Cerebellum (tissue), 4 donors: ENCODE measurements at places on chromosomes 13 and 19.

- no peak for DNase-seq
Observed at GRCh38 chr19:57850553-57851017, 926 bp downstream of the ZNF587 start.

DNA sequence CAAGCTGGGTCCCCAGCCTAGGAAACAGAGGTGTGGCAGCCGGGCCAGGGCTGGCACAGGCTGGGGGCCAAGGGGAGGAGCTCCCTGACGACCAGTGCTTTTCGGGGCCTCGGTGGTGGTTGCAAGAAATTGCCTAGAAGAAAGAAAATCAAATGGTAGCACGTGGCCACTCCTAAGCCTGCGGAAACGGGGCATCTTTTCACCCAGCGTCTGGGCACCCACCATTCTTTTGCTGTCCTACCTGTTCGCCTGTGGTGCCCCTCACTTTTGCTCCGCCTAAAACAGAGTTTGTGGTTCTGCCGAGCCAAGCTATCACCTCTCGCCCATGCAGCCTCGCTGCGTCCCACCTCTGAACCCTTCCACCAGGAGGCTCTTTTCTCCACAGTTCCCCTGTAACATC lies 7.1 kb upstream of the KRTDAP start:
- no peak for DNase-seq

- DNase-seq = peak; percentile 84
Observed at GRCh38 chr13:30112602-30113435, 194.5 kb downstream of the KATNAL1 start.

DNA sequence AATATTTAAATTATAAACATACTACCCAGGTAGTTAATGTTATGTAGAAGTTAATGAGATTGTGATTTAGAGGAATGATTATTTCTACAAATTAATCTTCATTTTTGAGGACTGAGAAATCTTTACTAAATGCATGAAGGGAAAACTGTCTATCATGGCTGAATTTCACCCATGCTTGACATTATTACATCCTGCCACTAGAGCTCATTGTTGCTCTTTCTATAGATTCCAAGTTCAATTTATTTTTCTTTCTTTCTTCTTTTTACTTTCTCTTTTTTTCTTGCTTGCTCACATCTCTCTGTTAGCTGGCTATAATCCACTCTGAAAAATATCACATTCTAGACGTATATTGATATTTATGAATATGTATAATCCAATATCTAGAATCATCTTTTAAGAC lies 505.0 kb upstream of the KLHL1 start:
- DNase-seq = no peak

DNA sequence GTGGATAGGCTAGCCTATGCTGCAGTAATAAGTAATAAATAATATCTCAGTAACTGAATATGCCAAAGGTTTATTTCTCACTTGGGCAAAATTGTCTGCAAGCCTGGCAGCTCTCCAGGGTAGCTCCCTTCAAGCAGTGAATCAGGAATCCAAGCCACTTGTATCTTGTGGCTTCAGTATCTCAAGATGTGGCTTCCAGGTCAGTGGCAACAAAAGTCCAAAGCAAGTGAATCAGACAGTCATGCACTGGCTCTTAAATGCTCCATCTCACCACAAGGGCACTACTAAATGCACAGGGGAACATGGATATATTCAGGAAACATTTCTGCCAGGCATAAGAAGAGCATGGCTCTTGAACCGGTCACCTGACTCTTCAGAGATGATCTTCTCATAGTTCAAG lies 126.3 kb downstream of the KCTD12 start:
- no peak for DNase-seq

GRCh38 chr13:32107474-32107873 lies 75.9 kb downstream of the FRY start:
- no peak for DNase-seq

- DNase-seq = no peak
Observed at GRCh38 chr13:106859533-106859904, 291.6 kb upstream of the ARGLU1 start.

DNA sequence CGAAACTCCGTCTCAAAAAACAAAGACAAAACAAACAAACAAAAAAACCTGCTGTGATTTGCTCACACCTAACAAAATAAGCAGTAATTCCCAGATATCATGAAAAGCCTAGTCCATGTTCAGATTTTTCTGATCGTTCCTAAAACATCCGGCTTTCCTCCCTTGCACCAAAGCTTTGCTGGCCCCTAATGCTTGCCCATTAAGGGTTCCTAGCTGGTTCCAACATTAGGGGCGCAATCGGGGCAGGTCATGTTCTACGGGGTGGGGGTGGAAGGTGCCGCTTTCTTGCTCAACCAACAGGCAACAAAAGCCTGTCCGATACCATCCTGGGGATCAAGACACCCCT lies 25.5 kb upstream of the FXYD3 start:
- DNase-seq = no peak

DNA sequence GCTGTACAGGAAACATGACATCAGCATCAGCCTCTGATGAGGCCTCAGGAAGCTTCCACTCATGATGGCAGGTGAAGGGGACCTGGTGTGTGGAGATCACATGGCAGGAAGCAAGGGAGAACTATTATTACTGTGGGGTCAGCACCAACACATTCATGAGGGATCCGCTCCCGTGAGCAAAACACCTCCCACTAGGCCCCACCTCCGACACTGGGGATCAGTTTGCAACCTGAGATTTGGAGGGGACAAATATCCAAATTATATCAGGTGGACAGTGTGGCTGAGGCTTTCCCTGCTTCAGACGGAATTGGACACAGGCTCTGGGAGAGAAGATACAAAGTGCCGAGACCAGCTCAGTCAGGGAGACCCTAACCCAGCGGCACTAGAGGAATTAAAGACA lies 5.7 kb upstream of the ZNF792 start:
- no peak for DNase-seq

DNA sequence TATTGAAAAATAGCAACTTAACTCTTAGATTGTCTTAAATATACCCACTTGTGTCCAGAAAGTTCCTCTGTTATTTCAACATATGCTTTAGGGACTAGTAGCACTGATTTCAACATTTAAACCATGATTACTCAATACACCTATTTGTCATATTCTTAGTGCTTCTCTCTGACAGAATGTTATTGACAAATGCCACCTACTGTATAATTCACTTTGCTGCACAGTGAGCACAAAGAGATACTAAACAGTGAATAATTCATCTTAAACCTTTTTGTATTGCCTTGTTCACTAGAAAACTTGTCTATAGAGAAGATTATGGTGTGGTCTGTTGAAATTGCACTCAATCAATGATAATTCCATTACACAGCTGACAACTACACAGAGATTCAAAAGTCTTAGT lies 692.6 kb downstream of the PCDH17 start:
- DNase-seq = no peak

DNA sequence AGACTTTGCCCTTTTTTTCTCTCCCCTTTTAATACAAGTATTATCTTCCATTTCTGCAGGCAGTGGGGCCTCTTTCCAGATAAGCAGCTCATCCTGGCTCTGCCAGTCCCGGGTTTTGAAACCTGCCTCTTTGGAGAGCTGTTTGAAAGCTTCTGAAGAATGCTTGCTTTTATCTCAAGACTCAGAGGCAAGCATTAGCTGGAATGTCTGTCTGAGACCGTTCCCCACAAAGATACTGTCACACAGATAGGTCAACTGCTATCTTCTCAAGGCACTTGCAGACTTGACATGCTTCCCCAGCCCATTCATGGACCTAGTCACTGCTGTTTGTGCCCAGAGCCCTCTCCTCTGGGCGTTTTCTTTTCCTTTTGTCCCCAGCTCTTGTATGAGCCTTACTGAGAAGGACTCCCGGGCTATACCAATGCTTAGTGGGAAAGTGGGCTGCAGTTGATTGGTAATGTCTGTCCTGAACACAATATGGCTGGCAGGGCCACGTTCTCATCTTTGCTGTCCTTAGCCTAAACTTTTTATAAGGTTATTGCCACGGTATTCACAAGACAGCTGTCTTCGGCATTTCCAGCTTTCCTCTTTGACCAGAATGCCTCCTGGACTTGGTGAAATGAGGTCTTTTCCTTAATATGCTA lies 13.4 kb downstream of the SERP2 start:
- DNase-seq = no peak

DNA sequence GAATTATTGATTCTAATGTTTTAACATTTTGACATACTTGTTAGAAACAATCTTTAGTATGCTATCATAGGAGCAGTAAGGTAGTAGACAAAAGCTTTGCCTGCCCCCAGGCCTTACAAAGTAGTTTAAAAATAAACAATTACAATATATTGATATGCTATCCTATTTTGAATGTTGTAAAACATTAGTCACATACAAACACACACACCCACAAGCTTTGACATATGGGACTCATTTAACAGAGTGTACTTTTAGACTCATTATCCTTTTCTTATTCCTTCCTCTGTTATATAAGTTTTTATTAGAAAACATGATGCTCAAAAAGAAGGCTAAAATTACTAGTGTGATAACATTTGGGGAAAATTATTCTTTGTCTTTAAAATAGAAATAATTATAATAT lies 33.5 kb downstream of the UCHL3 start:
- DNase-seq = no peak

GRCh38 chr19:1210227-1210538 lies 4.6 kb downstream of the STK11 start:
- DNase-seq = peak; percentile 56

DNA sequence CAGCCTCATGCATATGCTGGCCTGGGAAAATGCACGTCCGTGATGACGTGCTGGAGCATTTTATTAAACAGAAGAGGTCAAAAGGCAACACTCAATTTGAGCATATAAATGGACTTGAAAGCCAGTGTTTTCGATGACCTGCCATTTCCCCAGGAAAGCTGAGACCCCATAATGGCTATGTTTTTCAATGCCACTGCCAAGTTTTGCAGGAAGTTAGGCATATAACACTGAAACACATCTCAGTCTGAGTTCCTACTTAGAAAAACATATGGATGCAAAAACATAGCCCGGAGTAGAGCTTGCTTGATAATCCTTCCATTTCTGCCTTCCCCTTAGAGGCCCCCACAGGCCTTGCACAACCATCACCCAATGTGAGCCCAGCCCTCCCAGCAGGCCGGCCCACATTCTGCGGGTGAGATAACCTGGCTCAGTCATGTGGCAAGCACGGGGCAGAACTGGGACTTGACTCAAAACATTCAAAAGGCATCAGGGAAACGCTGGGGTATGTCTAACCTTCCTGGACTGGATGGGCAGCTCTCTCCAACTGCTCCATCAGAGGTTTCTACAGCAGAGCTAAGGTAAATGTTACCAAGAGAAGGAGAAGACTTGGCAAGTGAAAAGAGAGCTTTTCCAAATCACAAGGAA lies 24.9 kb downstream of the EPS15L1 start:
- DNase-seq = no peak

GRCh38 chr13:102770435-102770834 lies 3.2 kb downstream of the TEX30 start:
- no peak for DNase-seq

GRCh38 chr13:111120422-111120821 lies 5.3 kb downstream of the ARHGEF7 start:
- DNase-seq = no peak

GRCh38 chr19:33684538-33685232 lies 62.9 kb downstream of the CHST8 start:
- DNase-seq = no peak

- DNase-seq = peak; percentile 36
Observed at GRCh38 chr19:9586764-9587163, 2.5 kb upstream of the ZNF121 start.

DNA sequence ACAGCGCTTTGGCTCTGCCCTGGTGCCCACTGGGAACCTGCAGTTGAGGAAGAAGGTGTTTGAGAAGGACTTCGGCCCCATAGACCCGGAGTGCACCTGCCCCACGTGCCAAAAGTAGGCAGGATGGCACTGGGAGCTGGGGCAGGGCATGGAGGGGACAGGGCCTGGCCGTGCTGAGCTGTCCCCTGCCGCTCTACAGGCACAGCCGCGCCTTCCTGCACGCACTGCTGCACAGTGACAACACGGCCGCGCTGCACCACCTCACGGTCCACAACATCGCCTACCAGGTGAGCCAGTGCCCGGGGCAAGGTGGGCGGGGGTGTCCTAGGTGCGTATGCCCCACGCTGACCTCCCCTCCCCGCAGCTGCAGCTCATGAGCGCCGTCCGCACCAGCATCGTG lies 5.1 kb upstream of the DNM2 start:
- DNase-seq = no peak

GRCh38 chr13:92900446-92900845 lies 326.2 kb upstream of the GPC6 start:
- DNase-seq = no peak

DNA sequence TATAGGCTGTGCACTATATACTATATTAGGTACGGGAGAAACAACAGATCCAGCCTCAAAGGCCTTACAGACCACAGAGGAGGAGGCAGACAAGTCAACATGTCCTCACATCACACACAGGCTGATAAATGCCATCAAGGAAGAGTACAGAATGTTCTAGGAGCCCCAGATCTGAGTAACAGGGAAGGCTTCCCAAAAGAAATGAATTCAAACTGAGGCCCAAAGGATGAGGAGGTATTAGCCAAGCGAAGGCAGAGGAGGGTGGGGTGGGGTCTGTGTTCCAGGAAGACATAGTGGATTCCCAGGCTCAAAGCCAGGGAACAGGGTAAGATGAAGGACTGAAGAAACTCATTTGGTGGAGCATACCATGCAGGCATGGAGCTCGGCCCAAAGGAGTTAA lies 55.1 kb downstream of the RXFP2 start:
- no peak for DNase-seq

DNA sequence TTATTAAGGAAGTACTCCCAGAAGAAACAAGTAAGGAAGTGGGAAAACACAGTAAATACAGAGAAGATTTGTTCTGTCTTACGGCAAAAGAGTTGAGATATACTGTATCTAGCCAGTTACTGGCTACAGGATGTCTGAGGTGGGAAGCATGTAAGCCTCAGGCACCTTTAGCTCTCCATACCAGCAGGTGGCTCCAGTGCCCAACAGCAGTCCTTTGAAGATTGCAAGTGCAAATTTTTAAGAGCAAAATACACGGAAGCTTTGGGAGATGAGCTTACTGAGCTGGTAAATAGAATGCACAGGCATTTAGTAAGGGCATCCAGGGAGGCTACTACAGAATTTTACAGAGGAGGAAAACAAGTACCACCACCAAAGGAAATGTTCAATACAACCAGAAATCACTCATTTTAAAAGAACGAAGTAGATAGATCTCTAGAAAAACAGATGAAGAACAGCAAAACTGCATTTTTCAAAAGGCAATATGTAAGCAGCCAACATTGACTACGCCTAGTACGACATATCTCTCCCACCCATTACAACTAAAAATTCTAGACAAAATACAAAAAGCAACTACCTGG lies 57.9 kb upstream of the VSTM2B start:
- no peak for DNase-seq

DNA sequence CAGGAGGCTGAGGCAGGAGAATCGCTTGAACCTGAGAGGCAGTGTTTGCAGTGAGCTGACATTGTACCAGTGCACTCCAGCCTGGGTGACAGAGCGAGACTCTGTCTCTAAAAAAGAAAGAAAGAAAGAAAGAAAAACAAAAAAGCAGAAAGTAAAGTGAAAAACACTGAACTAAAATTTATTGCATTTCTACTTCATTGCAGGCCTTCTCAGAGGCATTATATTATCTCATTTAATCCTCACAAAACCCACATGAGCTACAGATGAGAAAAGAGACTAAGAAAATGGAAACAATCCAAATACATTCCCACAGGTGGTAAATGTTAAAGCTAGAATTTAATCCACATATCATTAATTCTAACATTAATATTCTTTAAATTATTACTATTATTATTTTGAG lies 147.2 kb upstream of the FREM2 start:
- DNase-seq = no peak

- DNase-seq = no peak
Observed at GRCh38 chr19:7441468-7442146, 47.2 kb downstream of the PEX11G start.

- DNase-seq = no peak
Observed at GRCh38 chr19:39941615-39942365, 7.4 kb upstream of the FCGBP start.
